ENCODE measurements at places on chromosomes 5 and 9.
A peak's percentile ranks its signal among the peaks of the same experiment; 100 is the strongest.

DNA sequence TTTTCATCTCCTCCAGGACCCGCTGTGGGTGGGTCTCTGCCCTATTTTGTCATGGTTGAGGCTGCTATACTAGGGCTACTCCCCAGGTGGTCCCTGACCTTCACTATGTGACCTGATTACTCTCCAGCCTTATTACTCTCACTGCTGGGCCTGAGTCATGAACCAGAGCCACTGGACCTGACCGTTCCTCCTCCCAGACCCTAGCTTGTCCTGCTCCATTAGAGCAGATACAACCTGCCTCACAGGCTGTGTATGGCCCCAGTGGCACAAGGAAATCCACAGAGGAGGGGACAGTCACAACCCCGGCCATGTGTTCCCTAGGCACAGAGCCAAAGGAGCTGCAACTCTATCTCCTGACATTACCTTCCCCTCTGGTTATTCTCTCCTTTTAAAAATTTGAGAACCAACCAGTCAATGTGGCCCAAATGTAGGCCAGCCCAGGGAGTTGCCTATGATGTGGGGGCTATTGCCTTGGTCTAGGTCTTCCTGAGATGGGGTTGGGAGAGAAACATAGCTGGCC lies 96.0 kb upstream of the FSTL4 start:
- DNase-seq = no peak

DNA sequence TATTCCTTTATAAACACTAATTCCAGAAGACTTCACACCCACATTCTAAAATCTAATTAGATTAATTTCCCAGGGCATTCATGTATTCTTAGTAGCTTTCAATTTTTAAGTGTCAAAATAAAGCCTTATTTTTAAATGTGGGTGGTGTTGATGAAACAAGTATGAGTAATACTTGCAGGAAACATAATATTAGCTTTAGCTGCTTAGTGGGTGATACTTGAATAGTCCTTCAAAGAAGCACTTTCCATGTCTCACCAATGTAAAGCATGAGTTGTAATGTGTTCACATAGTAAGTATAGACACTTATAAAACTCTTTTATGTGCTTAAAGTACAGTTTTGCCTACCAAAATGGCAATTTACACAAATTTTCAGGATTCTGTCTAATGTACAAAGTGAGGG lies 6.9 kb downstream of the FNBP1 start:
- DNase-seq = no peak

GRCh38 chr5:144191998-144192397 lies 21.3 kb downstream of the KCTD16 start:
- DNase-seq = peak; percentile 25

- DNase-seq = no peak
Observed at GRCh38 chr9:135045264-135045927, 42.1 kb upstream of the OLFM1 start.

DNA sequence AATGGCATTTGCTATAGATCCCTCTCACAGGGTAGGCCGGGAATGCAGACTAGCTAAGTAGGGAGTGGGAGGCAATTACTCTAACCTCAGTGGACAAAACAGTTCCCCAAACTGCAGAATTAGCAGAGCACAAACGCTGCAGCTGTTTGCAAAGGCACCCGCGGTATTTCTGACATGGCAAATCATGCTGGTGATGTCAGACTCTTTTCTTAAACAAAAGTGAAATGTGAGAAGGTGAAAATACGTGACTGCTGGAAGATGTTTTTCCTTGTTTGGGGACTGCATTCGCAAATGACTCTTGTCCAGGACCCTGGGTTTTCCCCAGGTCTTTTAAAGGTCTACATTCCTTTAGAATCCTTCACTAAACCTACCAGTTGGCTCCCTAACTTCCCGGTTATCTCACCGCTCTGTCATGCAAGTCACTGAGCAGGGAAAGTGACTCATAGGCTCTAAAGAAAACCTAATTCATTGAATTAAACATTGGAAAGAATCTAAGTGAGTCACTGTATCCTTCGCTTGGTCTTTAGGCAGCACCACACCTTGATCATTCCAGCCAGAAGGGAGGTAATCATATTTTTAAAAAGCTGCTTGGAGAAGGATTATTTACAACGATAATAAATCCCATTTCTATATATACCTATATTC lies 91.5 kb upstream of the DNAH5 start:
- peak; percentile 49 for DNase-seq

- DNase-seq = no peak
Observed at GRCh38 chr5:78637468-78637867, 11.1 kb downstream of the LHFPL2 start.

DNA sequence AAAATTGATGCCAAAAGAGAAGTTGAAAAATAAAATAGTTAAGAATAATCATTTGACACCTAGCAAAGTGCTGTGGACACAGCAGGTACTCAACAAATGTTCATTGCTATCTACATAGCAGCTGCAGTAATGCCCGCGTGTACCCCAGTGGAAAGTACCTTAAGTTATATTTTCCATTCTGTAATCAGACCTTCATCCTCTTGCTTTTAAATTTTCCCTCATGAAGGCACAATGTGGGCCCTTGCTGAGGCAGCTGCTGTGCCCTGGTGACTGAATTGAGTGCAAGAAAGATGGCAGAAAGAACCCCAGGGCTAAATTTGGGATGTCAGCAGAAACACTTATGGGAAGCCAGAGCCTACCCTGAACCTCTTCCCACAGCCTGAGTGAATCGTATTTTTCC lies 65.9 kb downstream of the CYFIP2 start:
- DNase-seq = no peak

- DNase-seq = no peak
Observed at GRCh38 chr9:72333197-72333596, 31.8 kb downstream of the ZFAND5 start.

DNA sequence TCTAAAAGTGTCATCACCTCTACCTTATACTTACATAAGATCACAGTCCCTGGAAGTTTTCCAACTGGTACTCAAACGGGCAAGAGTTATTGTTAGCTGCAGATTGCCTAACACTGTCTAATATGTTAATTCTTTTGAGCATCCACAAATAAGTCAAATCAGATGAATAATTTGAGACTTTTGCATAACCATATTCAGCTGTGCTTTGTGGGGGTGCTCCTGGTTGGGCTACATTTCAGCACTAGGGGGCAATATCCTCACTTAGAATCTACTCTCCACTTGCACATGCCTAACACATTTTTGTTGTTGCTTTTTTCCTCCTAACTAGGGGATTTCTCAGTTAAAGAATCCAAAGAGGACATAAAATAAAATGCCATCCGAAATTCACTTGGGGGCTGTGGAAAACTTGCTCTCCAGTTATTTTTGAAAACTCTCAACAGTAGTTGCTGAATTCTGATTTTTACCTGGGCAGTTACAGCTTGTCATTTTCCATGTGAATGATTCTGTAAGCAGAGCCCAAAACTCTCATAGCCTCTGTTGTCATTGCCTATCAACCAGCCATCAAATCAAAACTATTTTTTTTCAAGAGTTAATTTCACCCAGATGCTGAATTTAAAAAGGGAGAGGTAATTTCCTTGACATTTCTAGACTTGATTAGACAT lies 71.5 kb downstream of the TRIM36 start:
- DNase-seq = peak; percentile 57
